ENCODE measurements at places on chromosomes 3 and 15.

DNA sequence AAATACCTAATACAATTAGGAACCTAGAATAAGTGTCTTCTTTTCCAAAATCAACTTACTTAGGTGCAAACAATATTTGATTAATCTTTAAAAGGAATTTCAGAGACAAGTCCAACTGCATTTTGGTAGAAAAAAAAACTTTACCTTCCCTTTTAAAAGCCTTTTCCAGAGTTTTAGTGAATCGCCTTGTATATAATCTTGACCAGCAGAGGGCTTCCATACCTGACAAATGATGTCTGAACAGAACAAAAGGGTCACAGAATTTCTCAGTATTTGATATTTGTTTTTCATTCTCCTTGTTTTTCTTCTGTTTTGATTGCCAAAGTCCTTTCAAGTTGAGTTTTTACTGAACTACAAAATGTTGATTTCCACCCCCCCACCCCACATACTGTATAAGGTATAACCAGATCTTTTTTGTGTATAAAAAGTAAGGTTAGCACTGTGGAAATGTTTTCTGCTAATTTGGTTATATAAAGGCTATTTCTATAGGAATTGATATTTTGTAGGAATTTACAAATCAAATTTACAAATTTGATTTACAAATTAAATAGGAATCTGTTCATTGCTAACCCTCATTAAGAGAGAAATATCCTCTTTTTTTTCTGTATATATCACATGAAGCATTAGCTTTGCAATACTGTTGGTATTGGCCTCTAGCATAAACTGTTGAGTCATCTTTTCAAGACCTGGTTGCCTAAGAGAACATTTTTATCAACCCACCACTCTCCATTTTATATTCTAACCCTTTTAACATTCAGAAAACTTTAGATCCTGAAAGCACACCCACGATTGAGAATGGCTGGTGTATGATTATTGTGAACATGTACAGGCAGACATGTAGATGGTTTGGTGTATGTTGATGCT, 464.1 kb upstream of the RARB start:
- DNase-seq = no peak

GRCh38 chr3:193040836-193041672, 123.4 kb upstream of the MB21D2 start:
- DNase-seq = no peak

DNA sequence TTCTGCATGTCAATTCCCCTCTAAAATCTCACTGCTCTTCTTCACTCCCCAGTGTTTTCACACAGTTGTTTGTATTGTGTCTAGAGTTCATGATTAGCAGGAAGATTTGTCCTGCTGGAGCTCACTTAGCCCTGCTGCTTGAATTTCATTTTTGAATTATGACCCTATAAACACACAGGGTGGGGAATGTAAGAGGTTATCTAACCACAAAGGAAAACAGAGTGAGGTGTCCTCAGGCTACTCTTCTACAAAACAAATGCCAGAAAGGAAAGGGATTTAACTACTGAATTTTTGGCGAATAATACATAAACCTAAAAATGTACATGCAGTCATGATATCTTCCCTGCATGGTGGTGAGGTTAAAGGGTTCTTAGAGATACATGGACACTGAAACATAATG, 215.1 kb upstream of the CNTN4 start:
- DNase-seq = no peak

DNA sequence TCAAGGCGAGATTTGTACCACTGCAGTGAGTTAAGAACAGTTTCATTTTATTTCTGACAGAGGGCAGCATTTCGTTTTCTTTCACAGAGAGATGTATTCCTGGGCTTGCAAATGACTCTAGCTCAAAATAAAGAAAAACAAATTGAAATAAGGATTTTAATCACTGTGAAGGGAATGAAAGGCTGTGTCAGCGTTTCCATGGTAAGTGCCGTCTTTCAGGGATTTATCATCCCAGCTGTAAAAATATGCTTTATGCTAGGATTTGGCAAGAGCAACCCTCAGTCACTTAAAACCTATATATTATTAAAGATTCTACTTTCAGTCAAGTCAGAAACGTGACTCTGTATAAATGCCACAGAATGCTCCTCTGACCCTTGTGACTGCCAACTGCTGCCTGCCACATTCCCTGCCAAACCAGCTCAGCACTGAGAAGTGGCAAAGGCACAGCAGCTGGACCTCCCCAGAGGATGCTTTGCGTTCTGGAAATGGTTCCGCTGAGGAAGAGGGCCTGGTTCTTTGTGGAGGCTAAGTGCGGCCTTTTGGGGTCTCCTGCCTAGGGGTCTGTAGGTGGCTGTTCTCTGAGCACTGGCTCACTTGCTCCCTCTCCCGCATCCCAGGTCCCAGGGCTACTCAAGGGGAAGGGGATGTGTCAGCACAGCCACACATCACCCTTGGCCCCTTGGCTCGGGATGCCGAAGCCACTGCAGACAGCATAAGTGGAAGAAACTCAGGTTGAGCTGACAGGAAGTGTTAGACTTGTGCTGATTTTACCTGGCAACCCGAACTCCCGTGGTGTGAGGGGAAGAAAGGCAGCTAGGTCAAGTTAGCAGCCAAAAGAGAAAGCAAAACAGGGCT, 56.6 kb upstream of the POMGNT2 start:
- DNase-seq = peak; percentile 20

DNA sequence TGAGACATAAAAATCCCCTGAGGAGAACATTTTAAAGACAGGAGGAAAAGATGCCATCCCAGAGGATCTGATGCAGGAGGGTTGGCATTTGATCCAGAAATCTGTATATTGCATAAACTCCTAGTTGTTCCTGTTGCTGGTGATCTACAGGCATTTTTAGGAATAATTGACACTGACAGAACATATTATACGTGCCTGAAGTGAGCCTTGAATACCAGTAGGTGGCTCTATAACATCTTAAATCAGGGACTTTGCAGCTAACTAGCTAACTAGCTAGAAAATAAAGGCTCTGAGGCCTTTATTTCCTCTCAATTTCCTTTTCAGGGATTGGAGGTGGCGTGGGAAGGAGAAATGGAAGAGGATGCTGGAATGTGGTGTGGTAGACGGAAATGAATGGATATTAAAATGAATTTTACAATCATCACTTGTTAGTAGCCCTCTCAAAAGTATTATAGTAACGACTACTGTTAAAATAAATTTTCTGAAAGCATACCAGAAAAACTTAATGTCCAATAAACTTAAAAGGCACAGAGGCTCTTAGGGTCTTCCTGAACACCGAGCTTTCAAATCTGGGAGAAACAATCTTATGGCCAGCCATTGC, 73.8 kb upstream of the ZBED2 start:
- no peak for DNase-seq

DNA sequence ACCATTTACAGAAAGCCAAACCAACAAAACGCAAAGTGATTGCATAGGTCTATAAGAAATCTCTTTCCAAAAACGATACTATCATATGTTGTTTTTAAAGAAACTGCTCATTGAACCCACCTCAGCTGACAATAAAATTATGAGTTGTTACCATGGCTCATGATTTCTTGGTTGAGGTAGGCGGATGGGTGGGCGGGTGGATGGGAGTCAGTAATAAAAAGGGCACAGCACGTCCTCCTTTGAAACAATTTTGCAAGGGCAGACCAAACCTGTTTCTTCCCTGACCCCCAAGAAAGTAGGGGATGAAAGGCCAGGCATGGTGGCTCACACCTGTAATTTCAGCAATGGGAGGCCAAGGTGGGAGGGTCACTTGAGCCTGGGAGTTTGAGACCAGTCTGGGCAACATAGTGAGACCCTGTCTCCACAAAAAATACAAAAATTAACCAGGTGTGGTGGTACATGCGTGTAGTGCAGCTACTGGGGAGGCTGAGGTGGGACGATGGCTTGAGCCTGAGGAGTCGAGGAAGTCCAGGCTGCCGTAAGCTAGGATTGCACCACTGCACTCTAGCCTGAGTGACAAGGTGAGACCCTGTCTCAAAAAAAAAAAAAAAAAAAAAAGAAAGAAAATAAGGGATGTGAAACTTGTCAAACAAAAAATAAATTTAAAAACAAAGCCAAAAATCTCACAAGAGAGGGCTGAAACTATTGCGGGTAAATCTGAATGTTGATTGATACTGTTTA, 2.1 kb downstream of the ABHD10 start:
- no peak for DNase-seq

- no peak for DNase-seq
Measured at GRCh38 chr3:117887031-117887430, 1147.6 kb downstream of the IGSF11 start.

- DNase-seq = no peak
Measured at GRCh38 chr15:76267077-76267476, 44.2 kb downstream of the ETFA start.

- no peak for DNase-seq
Measured at GRCh38 chr15:66947471-66947870, 117.9 kb upstream of the SMAD3 start.

- no peak for DNase-seq
Measured at GRCh38 chr3:43960448-43960840, 269.7 kb downstream of the ABHD5 start.
